Activated naive CD8-positive, alpha-beta T cell treated with anti-CD3 and anti-CD28 coated beads for 36 hours (primary cell): ENCODE measurements at places on chromosomes 3 and 15. TPM values are rescaled to one million over a fixed set of nuclear protein-coding genes. Genes with fewer than 3 reads are reported as not detected.

The ST8SIA2 gene
- not detected for total RNA-seq

The NR1I2 gene
- total RNA-seq: 1.2 TPM

The TMCO5A gene
- total RNA-seq: not detected

The IL20RB gene
- total RNA-seq: 2.0 TPM

DNA sequence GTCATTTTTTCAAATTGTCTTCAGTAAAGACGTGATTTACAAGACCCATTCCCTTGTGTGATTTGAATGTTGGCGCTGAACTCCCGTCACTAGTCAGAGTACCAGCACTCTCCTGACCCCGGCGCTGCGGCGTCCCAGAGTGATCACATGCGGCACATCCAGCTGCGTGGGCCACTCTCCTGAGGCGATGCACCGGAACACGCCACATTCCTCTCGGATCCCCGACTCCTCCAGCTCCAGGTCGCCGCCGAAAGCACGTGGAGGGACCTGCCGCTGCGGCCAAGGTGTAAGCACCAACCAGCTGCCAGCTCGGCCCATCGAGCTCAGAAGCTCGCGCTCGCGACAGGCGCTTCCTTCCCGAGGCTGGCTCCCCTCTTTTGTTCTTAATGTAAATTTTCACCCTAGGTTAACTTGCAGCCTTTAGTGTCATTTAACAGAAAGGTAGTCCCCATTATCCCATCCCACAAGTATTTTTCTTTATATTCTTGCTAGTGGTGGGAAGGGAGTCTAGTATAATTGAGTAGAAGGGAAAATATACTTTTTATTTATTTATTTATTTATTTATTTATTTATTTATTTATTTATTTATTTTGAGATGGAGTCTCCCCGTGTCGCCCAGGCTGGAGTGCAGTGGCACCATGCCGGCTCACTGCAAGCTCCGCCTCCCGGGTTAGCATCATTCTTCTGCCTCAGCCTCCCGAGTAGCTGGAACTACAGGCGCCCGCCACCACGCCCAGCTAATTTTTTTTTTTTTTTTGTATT lies 61.7 kb upstream of the VGLL3 start:
- H3K4me1 ChIP-seq: no peaks in the 10 kb centered on the region
- H3K27me3 ChIP-seq: peaks cover 8% of the 10 kb centered on the region
- no peak overlapping the region for H3K4me3 ChIP-seq
- DNase-seq: no peak

- DNase-seq: no peak
- no peak overlapping the region for H3K27ac ChIP-seq
- H3K27me3 ChIP-seq: peaks cover 60% of the 10 kb centered on the region
- H3K36me3 ChIP-seq: no peaks in the 10 kb centered on the region
- no peak overlapping the region for H3K4me3 ChIP-seq
Measured at GRCh38 chr15:79433276-79433990, 1.3 kb downstream of the MINAR1 start.

- no peaks in the 10 kb centered on the region for H3K27me3 ChIP-seq
- peaks cover 12% of the 10 kb centered on the region for H3K4me1 ChIP-seq
- H3K36me3 ChIP-seq: no peaks in the 10 kb centered on the region
- DNase-seq: no peak
- H3K4me3 ChIP-seq: no peak overlapping the region
Measured at GRCh38 chr15:101070502-101071273, 151.5 kb downstream of the LRRK1 start.

GRCh38 chr3:3177861-3178497 lies 1.5 kb downstream of the CRBN start:
- peaks cover 46% of the 10 kb centered on the region for H3K4me1 ChIP-seq
- H3K36me3 ChIP-seq: peaks cover 23% of the 10 kb centered on the region
- no peak for DNase-seq
- H3K27me3 ChIP-seq: no peaks in the 10 kb centered on the region

DNA sequence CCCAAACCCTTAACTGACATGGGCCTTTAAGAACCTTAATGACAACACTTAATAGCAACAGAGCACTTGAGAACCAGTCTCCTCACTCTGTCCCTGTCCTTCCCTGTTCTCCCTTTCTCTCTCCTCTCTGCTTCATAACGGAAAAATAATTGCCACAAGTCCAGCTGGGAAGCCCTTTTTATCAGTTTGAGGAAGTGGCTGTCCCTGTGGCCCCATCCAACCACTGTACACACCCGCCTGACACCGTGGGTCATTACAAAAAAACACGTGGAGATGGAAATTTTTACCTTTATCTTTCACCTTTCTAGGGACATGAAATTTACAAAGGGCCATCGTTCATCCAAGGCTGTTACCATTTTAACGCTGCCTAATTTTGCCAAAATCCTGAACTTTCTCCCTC lies 49.9 kb downstream of the PGPEP1L start:
- H3K4me3 ChIP-seq: no peak overlapping the region
- no peaks in the 10 kb centered on the region for H3K27me3 ChIP-seq
- no peak for DNase-seq
- H3K27ac ChIP-seq: no peak overlapping the region
- peaks cover 5% of the 10 kb centered on the region for H3K4me1 ChIP-seq
